ENCODE measurements at places on chromosomes 2 and 18. TPM values are rescaled to one million over a fixed set of nuclear protein-coding genes. Genes with fewer than 3 reads are reported as not detected.

GRCh38 chr18:44869533-44869932 lies 188.8 kb downstream of the SETBP1 start:
- DNase-seq, result no peak

DNA sequence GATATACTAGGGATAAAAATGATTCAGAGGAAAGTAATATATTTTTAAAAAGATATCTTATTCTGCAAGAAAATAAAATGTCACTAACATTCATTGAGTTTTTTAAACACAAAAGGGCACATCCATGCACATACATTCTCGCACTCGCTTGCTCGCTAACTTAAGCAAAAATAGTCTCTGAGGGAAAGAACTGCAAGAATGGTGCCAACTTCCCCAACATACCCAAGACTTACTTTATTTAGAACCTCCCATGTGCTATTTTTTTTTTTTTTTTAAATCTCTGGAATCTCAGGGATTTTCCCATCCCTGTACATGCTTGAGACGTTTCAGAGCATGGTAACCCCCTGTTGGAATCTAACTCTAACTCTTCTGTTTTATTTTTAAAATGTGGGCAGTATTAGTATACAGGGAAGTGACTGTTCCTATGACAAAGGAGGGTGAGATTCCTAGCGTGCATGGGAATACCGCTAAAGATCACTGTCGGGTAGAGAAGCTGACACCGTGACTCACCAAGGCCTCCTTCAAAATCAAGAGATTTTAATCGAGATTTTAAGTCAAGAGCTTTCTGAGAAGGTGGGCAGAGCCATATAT lies 187.9 kb upstream of the ZEB2 start:
- no peak for DNase-seq

- no peak for DNase-seq
Measured at GRCh38 chr2:180707884-180708205, 272.6 kb upstream of the UBE2E3 start.

- no peak for DNase-seq
Measured at GRCh38 chr18:49628119-49628518, 66.3 kb downstream of the LIPG start.

The PLCD4 gene
- 1.1 TPM for total RNA-seq

DNA sequence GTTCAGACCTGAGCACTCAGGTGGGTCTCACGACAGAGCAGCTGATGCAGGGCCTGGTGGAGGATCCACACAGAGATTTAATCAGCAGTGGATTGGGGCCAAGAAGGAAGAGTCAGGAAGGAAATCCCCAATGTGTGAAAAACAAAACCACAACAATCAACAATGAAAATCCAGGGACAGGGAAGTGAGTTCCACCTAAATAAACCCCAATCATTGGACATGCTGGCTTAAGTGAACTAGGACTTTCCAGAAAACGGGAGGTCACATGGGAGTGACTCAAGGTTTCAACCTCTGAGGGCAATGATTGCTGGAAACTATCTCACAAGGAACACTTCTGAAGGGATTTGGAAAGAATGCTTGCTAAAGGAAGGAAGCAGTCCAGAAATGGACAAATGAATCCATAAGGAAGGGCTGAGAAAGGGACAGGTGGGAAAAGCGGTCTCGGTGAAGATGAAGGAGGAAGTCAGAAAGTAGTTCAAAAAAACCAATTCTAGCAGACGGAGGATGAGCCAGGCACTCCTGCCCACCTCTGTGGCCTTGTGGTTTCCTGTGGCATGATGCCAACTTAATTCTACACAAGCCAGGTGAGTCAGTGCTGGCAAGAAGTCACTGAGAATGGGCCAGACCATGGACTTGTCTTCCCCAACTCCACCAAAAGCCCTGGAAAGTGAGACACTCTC lies 15.4 kb upstream of the XDH start:
- DNase-seq, result no peak

The ELOA2 gene
- total RNA-seq, result not detected

- no peak for DNase-seq
Measured at GRCh38 chr2:163312713-163313112, 423.1 kb downstream of the FIGN start.

GRCh38 chr18:45231617-45232016 lies 383.7 kb upstream of the SLC14A2 start:
- peak; percentile 90 for DNase-seq

- DNase-seq, result no peak
Measured at GRCh38 chr2:171629113-171629512, 58.2 kb upstream of the DYNC1I2 start.

The TTN gene
- 47.4 TPM for total RNA-seq

- DNase-seq, result no peak
Measured at GRCh38 chr18:46080156-46080555, 8.1 kb upstream of the PSTPIP2 start.

- no peak for DNase-seq
Measured at GRCh38 chr2:86791573-86791972, 860 bp upstream of the CD8A start.

Measured in lung (tissue), 17 donors.